ENCODE measurements at places on chromosomes 4 and X. TPM values are rescaled to one million over a fixed set of nuclear protein-coding genes. Genes with fewer than 3 reads are reported as not detected.

The NEXMIF gene
- 0.40 TPM for total RNA-seq

DNA sequence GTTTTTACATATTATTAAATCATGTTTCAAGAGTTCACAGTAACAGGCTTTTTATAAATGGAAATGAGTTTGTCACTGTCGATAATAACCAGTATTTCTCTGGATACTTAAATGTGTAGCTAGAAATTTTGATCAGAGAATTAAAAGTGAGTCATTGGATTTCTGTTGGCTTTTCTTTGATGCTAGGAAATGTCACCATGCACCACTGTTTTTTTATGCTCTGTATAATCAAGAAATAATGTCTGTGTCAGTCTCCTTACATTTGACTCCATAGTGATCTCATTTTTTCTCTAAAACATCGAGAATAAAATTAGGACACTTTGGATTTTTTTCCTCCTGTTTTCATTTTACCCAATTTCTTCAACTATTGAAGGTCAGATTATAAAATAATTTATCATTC, 234.2 kb downstream of the RAPGEF2 start:
- DNase-seq, result no peak

GRCh38 chr4:66556651-66557278, 886.5 kb upstream of the EPHA5 start:
- no peak for DNase-seq

DNA sequence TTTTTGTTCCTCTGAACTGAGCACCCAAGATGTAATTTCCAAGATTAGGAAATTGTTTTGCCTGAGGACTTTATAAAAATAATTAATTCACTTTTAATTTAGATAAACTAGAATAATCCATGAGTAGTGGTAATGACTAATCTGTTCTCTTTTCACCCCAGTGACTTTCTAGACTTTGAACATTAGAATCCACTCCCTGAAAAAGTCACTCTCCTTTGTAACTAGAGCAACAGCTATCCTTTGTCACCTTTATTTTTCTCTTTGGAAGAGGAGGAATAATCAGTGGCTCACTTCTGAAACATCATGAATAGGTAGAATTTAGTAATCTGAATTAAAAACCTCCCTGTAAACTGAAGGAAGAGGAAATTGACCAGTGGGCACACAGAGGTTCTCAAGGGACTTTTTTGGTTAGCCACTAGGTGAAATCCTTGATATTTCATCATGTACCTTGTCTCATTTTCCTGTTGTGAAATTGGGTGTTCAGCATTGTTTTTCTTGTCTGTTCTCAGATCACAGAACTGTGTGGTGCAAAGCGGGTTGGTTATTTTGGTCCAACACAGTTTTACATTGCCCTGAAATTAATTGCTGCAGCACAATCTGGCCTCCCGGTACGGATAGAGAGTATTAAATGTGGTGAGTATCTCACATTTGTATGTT, 59.4 kb downstream of the REPS2 start:
- DNase-seq, result no peak

The GPM6B gene
- 18.0 TPM for total RNA-seq

The MSANTD1 gene
- total RNA-seq, result 1.1 TPM

All from lung (tissue), 17 donors.